ENCODE measurements at places on chromosomes 5 and 9.

- peak; percentile 11 for DNase-seq
These were observed 13.2 kb upstream of the CEL start for GRCh38 chr9:133048595-133048994.

- DNase-seq, result no peak
These were observed 14.3 kb upstream of the MARCHF6 start for GRCh38 chr5:10339058-10339811.

GRCh38 chr5:132267931-132268768 lies 10.7 kb downstream of the PDLIM4 start:
- DNase-seq, result no peak

DNA sequence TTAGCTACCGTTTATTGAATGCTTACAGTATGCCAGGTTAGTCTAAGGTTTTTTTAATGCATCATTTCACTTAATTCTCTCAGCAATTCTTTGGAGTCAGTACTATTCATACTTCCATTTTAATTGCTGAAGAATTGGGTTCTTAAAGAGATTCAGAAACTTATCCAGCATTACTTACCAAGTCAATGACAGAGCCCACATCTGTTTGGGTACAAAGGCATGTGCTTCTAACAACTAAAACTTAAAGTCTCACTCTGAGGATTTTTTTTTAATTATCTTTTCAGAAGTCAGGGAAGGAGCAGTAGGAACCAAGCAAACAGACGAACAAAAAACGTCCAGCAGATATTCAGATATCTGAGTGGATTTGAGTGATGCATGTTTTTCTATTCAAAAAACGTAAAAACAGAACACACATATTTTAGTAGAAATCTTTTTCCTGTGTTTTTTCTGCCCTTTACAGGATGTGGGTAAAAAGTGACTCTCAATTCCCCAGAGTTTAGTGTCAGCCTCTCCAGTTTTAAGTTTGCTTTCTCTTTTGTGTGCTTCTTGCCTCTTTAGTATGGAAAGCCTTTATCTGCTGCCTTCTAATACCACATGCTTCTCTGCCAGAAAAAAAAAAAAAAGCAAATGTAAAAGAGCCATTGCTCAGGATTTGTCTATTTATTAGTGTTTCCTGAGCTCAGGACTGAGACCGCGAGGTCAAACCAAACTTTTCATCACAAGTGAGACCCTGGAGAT lies 118.0 kb downstream of the PRKACG start:
- no peak for DNase-seq

DNA sequence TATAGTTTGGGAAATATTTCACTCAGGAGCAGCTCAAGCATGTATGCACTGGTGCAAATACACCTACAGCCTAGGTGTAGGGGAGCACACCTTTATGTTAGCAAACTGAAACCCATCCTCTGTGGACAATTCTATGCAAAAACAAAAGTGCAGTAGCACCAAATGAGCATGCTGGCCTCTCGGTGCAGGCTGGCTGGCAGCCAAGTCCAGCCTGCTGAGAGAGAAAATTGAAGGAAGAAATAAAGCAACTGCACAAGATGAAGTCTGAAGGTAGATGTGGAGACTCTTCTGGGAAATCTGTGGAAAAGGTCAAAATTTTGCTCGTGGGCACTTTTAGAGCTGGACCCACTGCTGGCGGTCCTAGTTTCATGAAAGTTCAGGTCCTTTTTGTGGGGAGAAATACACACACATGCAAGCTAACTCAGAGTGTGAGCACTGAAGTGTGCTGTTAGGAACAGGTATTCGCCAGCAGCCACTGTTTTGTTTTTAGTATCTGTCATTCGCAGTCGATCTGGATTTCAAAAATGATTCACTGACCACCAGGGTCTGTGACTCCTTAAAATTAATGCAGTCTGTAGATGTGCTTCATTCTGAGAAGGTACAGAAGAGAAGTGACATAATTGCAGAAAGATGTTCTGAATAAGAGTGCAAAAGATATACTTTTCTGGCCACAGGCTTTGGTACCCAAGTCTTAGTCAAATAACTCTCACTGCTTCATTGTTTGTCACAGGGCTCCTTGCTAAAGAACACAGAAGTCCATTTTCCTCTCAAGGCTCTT lies 281.7 kb downstream of the PARP8 start:
- no peak for DNase-seq

DNA sequence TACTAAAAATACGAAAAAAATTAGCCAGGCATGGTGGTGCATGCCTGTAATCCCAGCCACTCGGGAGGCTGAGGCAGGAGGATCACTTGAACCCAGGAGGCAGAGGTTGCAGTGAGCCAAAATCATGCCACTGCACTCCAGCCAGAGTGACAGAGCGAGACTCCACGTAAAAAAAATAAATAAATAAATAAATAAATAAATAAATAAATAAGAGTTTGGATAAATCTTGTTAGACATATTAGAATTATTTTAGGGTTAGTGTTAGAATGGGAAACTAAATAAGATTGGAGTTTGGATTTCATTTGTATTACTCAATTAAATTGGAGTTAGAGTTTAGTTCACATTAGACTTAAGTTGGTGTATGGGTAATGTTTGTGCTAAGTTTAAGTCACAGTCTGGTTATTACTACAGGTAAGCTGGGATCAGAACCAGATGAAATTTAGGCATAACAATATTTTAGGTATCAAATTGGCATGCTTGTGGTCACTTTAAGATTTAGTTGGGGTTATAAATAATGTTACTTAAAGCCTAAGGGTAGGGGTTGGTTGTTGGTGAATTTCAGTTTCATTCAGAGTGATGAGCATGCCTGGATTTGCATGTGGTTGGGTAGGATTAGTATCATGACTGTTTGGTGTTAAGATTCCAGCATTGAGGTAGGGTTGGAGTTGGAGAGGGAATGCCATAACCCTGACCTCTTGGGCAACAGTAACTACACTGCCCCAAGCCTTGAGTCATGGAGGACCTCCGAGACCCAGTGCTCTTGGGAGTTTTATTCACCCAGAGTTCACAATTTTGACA lies 3.3 kb downstream of the OR5C1 start:
- DNase-seq, result no peak

DNA sequence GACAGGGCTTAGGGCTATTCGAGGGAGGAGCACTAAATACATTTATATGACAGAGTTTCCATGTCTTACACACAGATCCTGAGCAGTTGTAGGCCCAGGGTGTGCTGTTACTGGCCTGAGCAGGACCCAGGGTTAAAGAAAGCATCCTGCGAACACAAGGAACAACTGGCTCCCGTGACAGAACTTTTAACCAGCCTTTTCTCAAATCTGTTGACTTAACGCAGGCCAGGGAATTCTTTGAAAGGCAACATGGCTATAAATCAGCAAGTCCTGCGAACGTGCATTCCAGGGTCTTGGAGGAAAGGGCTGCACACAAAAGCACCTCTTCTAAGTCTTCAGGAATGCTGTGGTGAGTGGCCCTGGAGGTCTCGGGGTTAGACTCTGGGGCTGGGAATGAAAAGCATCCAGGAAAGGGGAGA lies 45.2 kb upstream of the ANKRD55 start:
- no peak for DNase-seq

GRCh38 chr5:39016587-39017275 lies 57.5 kb downstream of the RICTOR start:
- no peak for DNase-seq

GRCh38 chr5:126139773-126140172 lies 283.4 kb upstream of the GRAMD2B start:
- DNase-seq, result no peak

DNA sequence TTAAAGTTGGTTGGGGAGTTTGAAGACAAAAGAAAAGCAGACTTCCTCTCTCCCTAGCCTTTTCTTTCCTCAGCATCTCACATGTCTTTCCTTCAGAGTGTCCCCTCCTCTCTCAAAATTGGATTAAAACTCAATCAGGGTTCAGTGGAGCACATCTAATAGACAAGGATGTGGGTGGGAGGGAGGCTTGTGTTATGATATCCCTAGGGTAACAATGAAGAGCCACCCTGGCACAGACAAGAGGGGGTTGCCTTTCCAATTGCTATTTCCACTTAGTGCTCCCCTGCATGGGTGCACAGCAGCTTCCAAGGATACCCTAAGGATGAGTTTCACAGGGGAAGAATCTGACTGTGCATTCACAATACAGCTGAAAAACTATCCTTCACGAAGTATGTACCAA lies 585.2 kb upstream of the C9orf72 start:
- DNase-seq, result no peak
